Activated CD8-positive, alpha-beta T cell treated with anti-CD3 and anti-CD28 coated beads, Interleukin-2, amount 10 ng/mL, durations not matched to agents 7 days and 5 days (primary cell): ENCODE measurements at places on chromosomes 12 and 14. TPM values are rescaled to one million over a fixed set of nuclear protein-coding genes. Genes with fewer than 3 reads are reported as not detected.

DNA sequence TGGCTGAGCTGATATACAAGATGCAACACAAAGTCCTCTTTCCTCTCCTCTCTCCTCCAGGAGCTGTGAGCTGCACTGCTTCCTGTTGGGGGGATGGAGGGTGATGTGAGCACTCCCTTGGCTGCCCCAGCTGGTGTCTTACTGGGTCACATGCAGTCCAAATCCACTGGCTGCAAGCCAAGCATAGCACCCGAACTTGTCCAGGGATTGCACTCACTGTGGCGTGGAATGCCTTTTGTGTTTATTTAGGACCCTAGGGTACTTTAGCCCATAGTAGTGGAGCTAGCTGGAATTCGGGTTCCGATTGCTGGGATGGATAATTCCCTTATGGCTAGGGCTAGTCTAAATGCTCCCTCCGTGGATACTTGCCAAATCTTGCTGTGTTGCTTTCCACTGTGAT is 424.9 kb upstream of the SYT1 start:
- no peak for DNase-seq

The RNASE7 gene
- not detected for total RNA-seq

- no peak for DNase-seq
These were observed 1069.0 kb downstream of the FSCB start for GRCh38 chr14:43438056-43438455.

DNA sequence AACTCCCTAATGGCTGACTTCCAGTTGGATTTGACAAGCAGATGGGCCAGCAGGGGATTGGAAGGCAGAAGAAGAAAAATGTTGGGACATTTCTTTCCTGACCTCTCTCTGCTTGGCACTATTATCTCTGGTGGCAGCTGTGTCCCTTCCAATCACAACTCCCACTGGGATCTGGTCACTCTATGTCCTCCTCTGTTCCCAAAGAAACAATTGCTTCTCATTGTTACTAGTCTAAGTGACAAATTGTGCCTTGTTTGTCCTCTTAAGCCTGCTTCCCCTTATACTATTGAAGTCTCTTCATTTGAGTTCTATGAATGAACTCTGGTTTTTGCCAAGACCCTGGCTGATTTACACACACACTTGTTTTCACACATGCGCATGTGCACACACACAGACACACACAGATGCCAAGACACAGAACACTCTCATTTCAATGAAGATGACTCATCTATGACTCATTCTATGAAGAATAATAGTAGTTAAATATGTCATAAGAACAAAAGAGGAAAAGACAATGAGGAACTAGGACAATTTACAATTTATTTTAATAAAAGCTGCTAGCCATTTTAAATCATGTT is 83.0 kb upstream of the FAR2 start:
- DNase-seq, result no peak

The LGR5 gene
- total RNA-seq, result not detected

The ASCL4 gene
- total RNA-seq, result not detected

DNA sequence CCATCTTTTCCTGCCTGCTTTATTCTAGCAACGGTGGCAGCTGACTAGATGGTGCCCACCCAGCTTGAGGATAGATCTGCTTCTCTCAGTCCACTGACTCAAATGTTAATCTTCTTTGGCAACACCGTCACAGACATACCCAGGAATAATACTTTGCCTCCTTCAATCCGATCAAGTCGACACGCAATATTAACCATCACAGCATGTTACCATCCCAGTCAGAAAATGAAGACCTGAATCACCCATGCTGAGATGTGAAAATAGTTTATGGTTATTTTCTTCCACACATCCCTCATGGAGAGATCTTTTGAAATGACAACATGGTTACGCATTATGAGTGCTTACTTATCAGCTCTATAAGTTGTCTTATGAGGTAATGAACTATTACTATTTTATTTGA is 392.8 kb downstream of the SEC23A start:
- no peak for DNase-seq
